Stimulated activated CD4-positive, alpha-beta T cell treated with anti-CD3 and anti-CD28 coated beads, TNF-alpha, amount 100 ng/mL, for 48 hours (primary cell): ENCODE measurements at places on chromosomes 11 and 22.

DNA sequence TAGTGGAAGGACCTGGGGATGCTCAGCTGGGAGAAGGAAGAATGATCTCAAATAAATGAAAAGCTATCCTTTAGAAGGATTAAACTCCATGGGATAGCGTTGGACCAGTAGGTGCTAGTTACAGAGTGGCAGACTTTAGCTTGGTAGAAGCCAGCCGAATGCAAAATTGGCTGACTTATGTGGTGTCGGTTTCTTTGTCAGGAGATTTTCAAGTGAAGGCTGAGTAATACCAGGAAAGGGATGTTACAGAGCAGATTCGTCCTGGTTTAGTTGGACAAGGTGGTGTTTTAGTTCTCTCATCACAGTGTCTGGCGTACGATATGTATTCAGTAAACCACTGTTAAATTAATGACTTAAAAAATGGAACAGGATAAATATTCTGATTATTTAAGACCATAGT, 26.0 kb downstream of the FDX1 start:
- no peak for DNase-seq

GRCh38 chr11:45392154-45392553, 106.0 kb upstream of the SYT13 start:
- no peak for DNase-seq

DNA sequence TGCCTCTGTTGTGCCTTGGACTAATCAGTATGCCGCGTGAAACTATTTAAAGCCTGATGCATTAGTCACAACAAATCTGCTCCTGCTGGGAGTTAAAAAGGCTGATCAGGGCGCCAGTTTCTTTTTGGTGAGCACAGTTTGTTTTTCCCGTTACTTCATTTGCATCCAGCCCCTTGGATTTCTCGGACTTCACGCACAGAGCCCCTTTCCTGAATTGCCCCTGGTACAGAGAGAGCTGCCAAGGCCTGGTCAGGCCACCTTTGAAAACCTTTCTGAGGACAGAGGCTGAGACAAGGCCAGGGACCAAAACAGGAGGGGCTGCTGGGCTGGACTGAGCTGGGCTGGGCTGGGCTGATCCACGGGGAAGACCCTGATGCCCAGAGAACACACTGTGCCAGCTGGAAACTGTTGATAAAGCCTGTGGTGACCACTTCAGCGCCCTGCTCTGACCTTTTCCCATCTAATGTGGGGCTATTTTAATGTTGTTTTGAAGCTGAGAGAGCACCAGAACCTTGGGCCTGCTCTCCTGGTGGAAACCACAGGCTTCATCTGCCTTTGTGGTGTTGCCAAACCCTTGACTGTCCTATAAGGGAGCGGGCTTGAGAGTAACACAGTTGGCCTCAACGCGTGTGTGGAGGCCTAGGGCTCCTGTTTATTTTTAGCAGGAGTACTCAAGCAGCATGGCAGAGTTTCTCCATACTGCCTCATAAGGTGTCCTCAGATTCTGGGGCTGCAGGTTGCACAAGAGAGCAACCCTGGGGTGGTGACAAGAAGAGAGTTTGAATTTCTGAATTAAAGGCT, 44.2 kb downstream of the NAV2 start:
- DNase-seq = no peak

DNA sequence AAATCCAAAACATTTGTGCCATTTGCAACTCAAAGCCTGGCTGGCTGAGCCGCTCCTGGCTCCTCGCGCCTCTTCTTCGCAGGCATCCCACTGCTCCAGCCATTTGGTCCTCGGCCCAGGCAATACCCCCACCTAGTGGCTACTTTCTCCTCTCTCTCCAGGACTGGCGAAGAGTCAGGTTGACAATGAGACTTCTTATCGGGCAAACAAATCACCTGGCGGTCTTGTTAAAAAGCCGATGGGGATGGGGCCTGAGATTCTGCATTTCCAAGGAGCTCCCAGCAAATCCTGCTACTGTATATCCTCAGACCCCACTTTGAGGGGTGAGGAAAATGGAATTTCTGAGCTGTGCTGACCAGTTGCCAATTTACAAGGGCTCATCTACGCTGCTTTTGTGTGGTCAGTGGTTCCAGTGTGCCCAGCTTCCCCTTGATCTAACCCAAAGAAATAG, 89.0 kb downstream of the ISX start:
- no peak for DNase-seq

DNA sequence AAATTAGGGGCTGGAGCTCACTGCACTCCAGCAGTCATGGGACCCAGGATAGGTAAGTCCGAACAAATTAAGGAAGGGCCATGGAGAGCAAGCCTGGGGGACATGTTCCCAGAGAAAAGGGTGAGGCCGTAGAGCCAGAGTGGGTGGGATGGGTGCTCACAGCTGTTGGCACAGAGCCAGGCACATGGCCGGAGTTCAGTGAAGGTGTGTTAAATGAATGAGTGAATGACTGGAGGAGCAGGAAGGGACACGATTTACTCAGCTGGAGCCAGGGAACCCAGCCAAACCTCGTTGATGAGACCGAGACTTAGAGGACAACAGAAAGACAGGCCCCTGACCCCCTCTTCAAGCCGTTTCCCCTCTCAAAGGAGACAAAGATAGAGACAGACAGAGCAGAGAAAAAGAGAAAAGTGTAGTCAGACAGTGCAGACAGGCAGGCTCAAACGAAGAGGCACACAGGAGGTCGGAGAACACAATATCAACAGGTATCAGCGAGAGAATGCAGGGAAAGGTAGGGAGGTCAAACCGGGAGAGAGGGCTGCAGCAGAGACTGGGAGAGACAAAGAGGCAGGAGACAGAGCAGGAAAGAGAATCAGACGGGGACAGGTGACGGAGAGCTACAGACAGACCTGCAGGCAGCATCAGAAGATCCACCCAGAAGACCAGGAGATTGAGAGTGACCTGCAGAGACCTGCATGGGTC, 590 bp downstream of the SLCO2B1 start:
- no peak for DNase-seq

DNA sequence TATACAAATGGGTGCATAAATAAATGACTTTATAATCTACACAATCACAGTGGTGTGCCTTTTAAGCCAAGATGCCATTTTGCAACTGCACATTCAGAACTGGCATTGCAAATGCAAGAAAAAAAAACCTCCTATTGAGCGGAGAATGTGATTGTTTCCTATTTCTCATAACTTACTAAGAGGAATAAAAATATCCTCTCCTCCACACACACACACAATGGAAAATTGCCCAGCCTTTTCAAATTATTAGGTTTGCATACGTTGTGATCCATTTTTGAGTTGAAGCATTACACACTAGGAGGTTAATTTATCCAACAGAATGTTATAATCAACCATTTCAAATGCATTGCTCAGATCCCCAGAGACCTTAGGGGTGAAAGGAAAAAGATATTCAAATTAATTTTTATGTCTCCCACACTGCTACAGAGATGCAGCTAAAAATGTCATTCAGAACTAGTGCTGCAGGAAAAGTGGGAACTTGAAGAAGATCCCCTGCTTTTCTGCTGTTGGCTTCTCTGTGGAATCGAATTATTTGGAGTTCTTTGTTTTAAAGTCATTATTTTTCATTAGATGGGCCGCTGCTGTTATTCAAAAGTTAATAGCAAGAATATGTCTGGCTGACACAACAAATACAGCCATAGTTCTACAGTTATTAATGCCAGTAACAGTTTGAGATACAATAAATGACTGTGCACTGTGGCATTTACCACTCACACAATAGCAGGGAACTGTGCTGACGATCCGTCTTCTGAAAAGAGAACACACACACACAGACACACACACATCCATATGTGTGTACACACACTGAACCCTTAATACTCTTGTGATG, 299.9 kb upstream of the ANO5 start:
- DNase-seq = no peak

- DNase-seq = no peak
Observed at GRCh38 chr11:19511413-19512183, 201.0 kb upstream of the NAV2 start.

- no peak for DNase-seq
Observed at GRCh38 chr11:6197466-6198200, 1.4 kb upstream of the OR52W1 start.

- DNase-seq = no peak
Observed at GRCh38 chr22:19086896-19087295, 35.3 kb downstream of the DGCR2 start.

DNA sequence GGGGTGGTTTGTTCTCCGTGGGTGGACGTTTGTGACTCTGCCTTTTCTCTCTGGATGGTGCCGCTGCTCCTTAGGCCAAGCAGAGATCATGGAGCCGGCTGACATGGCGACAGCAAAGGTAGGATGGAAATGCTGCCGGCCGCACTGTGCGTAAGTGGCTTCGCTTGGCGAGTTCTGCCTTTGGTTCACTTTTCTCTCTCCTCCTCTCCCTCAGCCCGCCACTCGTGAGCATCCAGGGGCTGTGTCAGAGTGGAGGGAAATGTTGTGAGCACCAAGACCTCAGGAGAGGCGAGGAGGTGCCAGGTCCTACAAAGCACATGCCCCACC, 80.5 kb downstream of the GRAMD1B start:
- DNase-seq = no peak

DNA sequence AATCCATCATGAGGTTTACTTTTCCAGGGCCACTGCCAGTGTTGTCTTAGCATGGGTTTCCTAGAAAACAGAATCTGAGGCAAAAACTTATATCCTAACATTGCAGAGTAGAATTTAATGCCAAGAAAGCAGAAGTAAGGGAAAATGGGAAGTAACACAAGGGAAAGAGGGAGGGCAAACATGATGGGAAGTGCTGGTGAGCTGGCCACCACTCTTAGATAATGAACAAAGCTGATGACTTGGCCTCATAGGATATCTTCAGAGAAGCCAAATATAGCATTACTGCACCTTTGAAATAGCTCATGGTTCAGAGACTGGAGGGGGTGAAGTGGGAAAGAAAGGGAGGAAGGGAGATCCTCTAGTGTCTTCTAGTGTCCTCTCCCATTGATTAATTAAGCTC, 24.8 kb upstream of the CALCB start:
- DNase-seq = no peak

- DNase-seq = no peak
Observed at GRCh38 chr11:3198815-3199214, 19.8 kb downstream of the MRGPRG start.

GRCh38 chr11:14339356-14339755, 19.6 kb downstream of the RRAS2 start:
- no peak for DNase-seq

- no peak for DNase-seq
Observed at GRCh38 chr11:40517122-40517521, 942.3 kb downstream of the LRRC4C start.

GRCh38 chr22:44795701-44796630, 43.6 kb downstream of the ARHGAP8 start:
- no peak for DNase-seq

DNA sequence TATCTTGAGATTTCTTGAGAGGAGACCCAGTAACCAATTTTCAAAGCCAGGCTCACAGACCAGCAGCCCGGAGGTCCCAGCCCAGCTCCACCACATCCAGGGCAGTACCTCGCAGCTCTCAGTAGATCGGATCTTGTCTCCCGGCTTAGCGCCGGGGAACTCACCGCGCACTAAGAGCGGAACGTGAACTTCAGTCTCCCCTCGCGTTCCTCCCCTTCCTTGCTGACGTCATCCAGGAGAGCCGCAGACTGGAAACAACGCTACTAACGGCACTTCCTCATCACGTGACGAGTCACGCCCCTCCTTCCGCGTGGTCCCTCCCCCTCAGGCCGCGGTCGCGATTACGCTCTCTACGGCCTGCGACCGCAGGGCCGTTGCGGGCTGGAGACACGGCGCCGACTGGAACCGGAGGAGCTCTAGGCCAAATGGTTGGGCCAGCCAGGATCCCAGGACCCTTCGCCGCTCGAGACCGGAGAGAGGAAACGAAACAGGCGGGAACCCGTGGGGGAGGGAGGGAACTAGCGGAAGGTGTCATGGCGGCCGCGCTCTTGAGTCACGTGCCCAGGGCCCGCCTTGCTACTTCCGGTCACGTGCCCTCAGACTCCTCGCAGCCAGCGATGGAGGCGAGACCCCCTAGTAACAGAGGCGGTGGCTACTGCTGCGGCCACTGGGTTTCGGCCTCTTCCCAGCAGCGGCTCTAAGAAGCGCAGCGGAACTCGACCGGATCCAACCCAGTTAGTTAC, at the start of the genes GTF2H1 and HPS5:
Gene GTF2H1, plus strand, starts transcription at position 599 of the 743 bp plus-strand sequence. CDS start 10,508 bp downstream, outside the sequence.
Gene HPS5, minus strand, starts transcription at position 172 of the 743 bp plus-strand sequence. CDS start 4,282 bp downstream, outside the sequence.
- DNase-seq = peak; percentile 92

- DNase-seq = no peak
Observed at GRCh38 chr11:13091373-13091772, 82.3 kb downstream of the RASSF10 start.

DNA sequence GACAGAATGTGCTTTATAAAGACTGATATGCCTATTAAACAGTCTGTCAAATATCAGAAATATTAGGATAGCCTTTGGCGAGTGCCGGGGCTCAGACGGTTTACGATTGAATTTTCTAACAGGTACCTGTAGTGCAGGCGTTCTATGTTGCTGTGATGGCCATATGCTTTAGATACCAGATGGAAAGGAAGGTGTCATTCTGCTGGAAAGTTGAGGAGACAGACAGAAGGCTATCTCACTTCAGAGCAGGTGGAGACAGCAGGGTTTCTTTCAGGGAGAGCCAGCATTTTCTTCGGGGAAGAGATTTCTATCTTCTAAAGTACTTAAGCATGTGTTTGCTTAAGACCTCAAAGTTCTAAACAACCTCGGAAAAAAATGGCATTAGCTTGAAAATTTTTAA, 415.4 kb downstream of the NTM start:
- DNase-seq = no peak

DNA sequence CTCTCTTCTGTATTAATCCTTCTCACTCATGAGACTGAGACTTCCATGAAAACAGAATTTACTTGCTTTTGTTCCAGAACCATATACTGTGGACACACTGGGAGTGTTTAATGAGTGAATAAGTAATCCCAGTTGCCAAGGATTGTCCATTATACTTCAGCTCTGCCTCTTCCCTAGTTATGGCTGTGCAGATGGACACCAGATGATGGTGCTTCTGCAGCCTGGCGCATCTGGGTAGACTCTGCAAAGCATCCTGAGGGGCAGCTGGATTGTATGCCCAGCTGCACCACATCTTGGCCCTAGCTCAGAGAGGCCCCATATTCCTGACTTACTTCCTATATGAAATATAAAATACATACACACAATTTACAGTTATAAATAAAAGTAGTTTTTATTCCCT, 43.5 kb downstream of the DBX1 start:
- no peak for DNase-seq

DNA sequence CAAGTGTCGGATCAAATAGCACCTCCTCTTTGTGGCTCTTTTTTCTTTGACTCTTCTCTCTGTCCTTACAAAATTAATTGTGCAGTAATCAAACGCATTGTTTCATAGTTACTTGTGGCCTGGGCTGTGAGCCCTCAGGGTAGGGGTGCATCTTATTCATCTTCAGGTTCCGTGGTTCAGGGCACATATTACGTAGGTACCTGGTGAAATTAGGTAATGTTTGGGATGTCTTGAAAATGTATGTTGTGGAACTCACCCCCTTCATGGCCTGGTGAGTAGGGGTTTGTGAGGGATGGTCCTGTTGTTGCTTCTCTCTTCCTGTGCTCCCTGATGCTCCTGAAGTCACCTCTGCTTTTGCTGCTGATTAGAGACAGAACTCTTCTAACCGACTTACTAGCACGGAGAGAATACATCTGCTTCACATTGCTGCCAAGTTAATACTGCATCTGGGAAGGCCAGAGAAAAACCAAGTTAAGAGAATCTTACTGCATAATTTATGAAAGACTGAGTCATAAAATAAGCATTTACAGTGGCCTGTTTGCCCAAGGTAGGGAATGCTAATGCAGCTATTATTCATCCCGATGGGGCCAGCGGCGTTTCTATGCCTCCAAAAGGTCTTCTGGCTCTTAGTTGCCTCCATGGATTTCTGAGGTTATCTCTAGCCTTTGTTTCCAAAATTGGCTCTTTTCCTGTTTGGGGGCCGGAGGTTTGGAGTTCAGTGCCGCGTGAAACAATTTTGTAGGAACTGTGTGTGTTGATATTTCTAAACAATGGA, 66.9 kb downstream of the TBC1D22A start:
- no peak for DNase-seq
